Stimulated activated CD8-positive, alpha-beta memory T cell treated with anti-CD3 and anti-CD28 coated beads, Interleukin-7, amount 100 ng/mL, for 1 hour (primary cell): ENCODE measurements at places on chromosomes 3 and 15.

- no peak for DNase-seq
These were observed 117.7 kb downstream of the DNAJB8 start for GRCh38 chr3:128348805-128349531.

DNA sequence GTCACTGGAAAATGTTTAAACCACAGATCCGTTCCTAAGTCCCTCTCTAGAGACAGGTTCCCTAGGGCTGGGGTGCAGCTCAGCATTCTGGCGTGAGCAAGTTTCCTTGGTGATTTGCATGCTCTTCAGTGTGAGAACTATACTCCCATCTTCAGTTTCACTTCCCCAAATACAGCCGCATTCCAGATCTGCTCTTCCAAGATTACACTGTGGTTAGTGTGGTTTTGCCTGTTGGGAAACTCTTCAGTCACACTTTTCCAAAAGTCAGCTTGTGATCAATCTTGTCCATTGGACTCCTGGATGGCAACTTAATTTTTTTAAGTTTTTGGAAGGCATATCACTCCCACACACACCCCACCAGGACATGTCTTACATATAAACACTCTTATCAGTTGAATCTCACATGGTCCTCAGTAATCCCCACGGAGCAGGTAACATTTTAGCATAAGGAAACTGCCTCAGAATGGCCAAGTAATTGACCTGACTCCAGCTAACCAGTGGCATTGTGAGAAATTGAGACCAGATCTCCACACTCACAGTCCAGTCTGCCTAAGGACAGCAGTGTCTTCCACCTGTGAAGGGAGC is 33.5 kb upstream of the PTPN23 start:
- DNase-seq, result no peak

DNA sequence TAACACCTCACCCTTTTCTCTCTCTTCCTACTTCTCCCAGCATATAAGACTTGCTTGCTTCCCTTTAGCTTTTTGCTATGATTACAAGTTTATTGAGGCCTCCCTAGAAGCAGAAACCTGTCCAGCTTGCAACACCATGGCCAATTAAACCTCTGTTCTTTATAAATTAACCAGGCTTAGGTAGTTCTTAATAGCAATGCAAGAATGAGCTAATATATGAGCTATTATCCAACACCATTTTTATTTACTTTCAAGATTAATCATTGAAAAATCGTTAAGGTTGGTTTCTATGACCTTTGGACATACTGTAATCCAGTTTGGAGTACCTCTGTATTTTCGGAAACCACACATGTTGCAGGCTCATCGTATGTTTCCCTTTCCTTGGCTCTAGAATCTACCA is 643.1 kb downstream of the ZPLD1 start:
- DNase-seq, result no peak

- no peak for DNase-seq
These were observed 511.1 kb downstream of the OTOL1 start for GRCh38 chr3:162007722-162008121.

GRCh38 chr3:122967356-122967755 is 60.2 kb downstream of the SEMA5B start:
- no peak for DNase-seq

GRCh38 chr3:197085137-197085536 is 55.5 kb upstream of the MELTF start:
- DNase-seq, result no peak

- no peak for DNase-seq
These were observed 9.8 kb downstream of the PLEKHO2 start for GRCh38 chr15:64851503-64851840.

- DNase-seq, result no peak
These were observed 47.6 kb upstream of the SEC13 start for GRCh38 chr3:10368512-10368911.

GRCh38 chr3:174958671-174959328 is 99.7 kb downstream of the NAALADL2 start:
- DNase-seq, result no peak

- no peak for DNase-seq
These were observed 346.2 kb downstream of the IGSF11 start for GRCh38 chr3:118688396-118688884.

- DNase-seq, result no peak
These were observed 335.2 kb upstream of the TRIM42 start for GRCh38 chr3:140342668-140343067.

GRCh38 chr15:90266485-90266884 is 1.0 kb downstream of the NGRN start:
- no peak for DNase-seq

GRCh38 chr3:98326105-98326893 is 27.4 kb upstream of the OR5K4 start:
- DNase-seq, result no peak

DNA sequence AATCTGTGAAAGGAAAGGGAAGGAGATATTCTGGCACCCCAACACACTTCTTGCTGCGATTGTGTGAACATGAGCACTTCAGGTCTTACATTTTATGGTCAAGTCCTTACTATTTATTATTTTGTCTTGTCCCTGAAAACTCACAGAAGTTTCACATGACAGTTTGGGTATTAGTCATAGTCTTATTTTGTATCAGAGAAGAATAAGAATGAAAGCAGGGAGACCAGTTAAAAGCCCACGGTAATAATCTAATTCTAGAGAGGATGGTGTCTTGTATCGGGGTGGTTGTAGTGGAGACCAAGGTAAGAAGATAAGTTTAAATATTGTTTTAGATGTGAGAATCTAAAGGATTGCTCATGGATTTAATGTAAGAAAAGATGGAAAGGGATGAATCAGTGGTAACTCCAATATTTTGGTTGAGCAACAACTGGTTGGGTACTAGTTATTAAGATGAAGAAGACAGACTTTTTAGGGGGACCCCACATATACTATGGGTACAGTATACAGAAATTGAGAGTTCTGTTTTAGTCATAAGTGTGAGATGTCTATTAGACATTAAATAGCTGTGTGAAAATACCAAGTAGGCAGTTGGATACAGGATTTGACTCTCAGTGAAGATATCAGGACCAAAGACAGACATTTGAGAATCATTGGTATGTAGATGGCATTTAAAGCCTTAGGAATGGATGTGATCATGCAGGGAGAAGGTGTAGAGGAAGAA is 227.6 kb downstream of the MFSD1 start:
- no peak for DNase-seq

DNA sequence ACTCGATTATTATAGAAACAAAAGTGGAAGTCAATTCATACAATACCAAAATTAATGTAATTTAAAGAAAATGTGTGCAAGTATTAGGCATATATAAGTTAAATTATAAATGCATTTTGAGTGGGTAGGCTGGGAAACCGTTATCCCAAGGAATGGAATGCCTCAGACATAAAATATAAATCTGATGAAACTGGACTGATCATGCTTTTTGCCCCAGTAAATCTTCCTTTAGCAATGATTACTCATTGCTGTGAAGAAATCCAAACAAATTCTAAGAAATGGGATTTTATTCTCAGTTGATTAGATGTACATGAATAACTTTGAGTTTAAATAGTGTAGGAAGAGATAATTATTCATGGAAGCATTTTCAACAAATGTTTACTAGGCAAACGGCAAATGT is 185.5 kb upstream of the KCNMB2 start:
- no peak for DNase-seq

DNA sequence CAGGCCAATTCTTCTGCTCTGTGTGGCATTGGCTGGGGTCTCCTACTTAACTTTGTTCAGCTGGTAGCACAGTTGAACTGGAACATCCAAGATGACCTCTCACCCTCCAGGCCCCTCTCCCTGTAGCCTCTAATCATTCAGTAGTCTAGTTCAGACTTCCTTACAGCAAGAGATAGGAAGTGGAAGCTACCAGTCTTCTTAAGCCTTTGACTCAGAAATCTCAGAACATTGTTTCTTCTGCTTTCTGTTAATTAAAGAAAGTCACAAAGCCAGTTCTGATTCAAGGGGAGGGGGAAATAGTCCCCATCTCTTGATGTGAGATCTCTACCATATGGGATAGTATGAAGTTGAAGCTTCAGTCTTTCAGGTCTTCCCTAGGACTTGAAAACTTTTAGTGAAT is 18.8 kb upstream of the SACM1L start:
- DNase-seq, result no peak

DNA sequence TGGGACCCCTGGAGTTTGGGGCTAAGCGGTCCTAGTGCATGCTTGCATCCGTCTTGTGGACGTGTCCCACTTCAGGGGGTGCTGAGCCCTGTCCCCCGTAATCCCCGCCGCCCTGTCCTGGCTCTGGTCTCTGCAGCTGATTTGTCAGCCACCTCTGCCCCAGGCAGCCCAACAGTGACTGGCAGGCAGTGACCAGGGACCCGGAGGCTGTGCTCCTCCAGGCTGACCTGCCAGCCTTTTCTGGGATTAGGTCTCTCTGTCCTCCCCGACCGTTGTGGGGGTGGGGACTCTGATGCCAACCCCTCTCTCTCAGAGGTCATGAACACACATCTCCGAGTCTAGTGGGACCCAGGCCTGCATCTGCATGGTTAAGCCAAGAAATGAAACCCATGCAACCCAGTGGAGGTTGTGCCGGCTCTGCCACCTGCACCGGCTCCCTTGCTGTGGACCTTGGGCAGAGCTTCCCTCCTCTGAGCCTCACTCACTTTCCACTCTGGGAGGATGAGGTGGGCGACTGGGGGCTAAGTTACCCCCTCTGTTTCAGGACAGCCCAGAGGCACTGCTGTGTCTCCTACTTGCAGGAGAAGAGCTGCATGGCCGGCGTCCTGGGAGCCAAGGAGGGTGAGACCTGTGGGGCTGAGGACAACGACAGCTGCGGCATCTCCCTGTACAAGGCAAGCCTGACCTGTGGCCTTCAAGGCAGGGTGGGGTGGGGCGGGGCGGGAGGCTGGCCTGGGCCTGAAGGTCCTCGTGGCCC is 60.2 kb downstream of the FBLN2 start:
- no peak for DNase-seq

DNA sequence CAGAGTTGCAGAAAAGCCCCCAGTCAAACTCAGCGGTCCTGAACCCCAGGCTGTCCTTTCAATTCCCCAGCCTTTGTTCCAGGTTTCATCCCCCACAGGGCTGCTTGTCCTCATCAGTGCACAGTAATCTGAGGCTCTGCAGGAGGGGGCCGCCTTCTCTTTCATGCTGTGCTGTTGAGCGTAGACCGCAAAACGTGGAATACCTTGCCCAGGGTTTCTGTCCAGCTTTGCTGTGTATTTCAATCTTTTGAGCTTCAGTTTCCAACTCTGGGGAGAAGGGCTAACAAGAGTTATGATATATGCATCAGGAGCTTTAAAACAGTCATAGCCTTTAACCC is 64.8 kb downstream of the FAM43A start:
- DNase-seq, result no peak

- no peak for DNase-seq
These were observed 375.9 kb downstream of the FOXP1 start for GRCh38 chr3:71207632-71208031.

DNA sequence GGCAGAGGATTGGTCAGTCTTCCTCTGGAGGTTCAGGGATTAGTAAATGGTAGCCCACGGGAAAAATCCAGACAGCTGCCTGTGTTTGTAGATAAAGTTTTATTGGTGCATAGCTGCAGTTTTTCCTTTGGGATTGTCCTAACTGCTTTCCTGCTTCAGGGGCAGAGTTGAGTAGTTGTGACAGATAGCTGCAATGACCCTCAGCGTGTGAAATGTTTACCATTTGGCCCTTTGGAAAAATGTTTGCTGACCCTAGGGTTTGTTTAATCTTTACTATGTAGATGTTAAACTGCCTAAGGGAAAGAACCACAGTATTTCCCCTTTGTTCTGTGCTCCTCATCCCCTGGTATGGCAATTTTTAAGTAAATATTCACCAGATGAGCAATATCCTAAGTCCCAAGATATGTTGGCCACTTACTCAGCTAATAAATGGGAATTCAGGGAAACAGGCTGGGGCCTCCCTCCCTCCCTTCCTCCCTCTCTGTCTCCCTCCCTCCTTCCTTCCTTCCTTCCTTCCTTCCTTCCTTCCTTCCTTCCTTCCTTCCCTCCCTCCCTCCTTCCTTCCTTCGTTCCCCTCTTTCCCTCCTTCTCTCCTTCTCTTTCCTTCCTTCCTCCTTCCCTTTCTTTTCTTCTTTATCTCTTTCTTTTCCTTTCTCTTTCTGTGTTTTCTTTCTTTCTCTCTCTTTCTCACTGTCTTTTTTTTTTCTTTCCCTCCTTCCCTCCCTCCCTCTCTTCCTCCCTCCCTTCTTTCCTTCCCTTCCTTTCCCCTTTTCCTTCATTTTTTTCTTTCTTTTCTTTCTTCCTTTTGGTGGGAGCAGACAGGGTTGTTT is 234.6 kb upstream of the BHLHE40 start:
- no peak for DNase-seq

DNA sequence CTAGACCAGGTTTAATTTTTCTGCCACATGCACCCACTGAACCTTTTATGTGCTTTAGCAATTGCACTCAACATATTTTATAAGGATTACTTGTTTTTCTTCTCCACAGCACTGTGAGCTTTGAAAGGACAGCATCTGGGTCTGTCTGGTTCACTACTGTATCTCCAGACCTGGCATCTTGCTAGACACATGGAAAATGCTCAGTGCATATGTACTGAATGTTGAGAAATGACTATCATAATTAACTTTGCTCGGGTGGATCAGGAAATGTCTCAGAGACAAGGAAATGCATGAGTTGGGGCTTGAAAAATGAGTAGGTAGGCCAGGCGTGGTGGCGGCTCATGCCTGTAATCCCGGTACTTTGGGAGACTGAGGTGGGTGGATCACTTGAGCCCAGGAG is 40.2 kb downstream of the DOCK3 start:
- DNase-seq, result no peak

- peak; percentile 10 for DNase-seq
These were observed 60.7 kb upstream of the CMTM8 start for GRCh38 chr3:32177702-32178198.

DNA sequence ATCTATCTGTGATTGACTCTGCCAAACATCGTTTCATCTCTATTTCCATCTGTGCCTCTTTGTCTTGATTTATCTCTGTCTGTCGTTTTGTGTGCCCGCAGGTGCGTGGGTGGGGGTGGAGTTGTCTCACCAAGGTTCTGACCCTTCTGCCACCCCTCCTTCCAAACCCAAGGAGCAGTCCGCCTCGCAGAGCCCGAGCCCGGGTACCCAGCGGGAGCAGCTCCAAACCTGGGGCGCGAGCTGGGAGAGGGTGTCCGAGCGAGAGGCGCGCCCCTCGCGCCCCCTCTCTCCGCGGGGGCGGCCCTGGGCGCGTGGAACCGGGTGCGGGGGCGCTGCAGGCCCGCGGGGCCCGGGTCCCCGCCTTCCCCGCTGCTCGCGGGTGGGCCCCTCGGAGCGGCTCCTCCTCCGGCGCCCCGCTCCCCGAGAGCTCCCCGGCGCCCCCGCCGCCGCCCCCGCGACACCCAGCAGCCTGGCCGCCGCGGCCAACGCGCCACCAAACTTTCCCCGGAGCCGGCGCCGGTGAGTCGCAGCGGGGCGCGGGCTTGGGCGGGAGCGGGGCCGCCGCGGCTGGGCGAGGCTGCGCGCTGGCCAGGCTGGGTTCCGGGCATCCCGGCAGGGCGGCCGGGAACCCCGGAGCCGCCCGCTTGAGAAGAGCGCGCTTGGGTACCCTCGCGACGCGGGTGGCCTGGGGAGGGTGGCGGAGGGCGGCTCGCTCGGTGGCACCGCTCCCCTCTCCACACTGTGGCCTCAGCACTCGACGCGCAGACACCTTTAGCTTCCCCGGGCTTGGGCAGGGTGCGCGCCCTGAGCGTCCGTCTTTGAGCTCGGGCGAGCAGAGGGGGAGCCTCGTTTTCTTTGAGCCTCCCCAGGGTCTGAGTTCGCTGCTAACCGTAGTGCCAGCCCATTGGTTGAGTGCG is at the start of gene HRH1:
HRH1 (plus strand) TSS at position 458 of the 917 bp plus-strand sequence. CDS start 104,545 bp downstream, outside the sequence.
- DNase-seq, result no peak
